GM23248 (cell line): ENCODE measurements at places on chromosomes 7 and 10. TPM values are rescaled to one million over a fixed set of nuclear protein-coding genes. Genes with fewer than 3 reads are reported as not detected.

- DNase-seq: peak; percentile 8
Observed at GRCh38 chr7:114422507-114423501, 8.2 kb downstream of the FOXP2 start.

DNA sequence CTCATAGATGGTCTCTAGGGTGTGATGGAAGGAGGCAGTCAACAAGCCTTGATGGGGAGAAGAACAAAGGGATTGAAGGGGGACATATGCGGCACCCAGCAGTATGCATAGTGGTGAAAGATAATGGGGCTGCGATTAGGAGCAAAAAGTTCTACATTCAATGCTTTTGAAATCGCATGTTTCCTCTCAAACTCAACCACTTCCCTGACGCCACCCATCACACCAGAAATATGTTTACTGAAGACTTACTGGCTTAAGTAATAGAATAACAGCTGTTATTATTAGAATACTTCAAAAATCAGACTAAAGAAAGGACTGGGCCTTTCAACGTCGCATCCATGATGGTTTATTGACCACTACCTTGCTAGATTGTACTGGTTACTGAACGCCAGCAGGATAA is 31.5 kb downstream of the MKRN1 start:
- DNase-seq: no peak

Gene VIPR2
- total RNA-seq: not detected in 2 replicates

- no peak for DNase-seq
Observed at GRCh38 chr7:36777855-36778254, 53.6 kb upstream of the AOAH start.
